ENCODE measurements at places on chromosomes 6 and 20.

DNA sequence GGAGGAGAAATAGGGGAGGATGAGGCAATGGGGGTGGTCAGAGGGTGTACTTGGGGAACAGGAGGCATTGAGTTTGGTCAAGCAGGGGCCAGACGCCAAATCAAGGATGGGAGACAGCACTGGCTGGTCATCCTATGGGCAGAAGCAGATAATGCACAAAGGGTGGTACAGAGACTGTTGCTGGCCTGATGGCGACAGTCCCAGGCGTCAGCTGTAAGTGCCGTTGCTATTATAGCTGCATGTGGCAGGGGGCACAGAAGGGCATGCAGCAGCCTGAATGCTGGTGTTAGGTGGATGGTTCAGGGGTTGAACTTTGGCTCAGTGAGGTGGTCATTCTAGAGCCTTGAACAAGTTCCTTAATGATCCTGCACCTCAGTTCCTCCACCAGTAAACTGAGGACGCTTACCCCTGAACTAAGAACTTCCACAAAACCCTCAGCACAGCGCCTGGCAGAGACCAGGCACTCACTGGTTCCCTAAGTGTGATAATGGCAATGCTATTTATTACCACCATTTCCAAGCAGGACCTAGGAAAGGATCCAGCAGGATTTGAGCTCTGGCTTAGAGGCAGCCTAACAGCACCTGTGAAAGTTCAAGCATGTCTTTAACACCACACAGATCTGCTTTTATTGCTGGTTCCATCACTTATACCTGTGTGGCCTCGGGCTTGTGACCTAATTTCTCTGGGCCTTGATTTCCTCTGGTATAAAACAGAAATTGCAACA, 162.7 kb downstream of the INSM1 start:
- no peak for DNase-seq

DNA sequence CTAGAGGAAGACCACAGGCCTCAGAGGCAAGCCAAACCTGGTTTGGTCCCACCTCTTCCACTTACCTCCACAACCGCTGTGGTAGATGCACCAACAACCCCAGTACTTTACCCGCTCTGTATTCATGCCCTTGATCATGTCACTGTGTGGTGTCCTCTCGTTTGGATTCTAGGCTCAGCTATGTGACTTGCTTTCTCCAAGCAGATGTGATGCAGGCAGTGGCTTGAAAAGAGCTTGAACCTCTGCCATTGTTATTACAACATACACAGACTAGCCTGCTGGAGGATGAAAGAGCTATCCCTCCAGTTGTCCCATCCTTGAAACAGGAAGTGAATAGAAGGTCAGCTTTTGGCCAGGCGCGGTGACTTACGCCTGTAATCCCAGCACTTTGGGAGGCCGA, 147.7 kb downstream of the ZNF217 start:
- no peak for DNase-seq

DNA sequence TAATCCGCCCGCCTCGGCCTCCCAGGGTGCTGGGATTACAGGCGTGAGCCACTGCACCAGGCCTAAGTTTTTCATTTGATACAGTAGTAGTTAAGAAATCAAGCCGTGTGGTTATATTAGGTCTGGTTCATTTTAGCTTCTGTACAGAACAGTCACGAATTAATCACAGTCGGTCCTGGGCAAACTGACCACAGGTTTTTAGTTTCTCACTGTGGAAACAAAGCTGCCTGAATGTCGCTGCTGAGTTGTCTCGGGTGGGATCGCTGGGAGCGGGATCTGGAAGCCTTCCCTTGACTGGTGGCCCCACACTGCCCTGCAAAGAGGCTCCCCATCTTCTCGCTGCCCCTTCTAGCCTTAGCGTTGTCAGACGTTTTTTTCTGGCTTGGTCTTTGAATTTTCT, 18.6 kb downstream of the UCKL1 start:
- no peak for DNase-seq

DNA sequence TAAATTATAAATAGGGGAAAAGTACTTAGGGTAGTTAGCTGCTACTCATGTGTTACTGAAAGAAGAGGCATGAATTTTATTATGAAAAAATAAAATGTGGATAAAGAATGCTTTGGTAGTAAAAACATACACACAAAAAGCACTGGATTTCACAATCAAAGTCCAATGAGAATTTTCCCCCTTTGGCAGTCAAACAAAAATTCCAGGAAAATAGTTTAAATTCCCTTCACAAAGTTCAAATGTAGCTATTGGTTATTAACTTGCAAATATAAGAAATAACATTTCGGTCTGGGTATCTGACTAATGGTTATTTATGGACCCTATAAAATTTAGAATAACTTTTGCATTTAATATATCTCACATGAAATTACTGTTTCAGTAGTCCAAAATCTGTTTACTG, 210.4 kb downstream of the FOXC1 start:
- DNase-seq, result no peak

GRCh38 chr20:23508449-23509229, 17.7 kb downstream of the CST8 start:
- DNase-seq, result no peak

DNA sequence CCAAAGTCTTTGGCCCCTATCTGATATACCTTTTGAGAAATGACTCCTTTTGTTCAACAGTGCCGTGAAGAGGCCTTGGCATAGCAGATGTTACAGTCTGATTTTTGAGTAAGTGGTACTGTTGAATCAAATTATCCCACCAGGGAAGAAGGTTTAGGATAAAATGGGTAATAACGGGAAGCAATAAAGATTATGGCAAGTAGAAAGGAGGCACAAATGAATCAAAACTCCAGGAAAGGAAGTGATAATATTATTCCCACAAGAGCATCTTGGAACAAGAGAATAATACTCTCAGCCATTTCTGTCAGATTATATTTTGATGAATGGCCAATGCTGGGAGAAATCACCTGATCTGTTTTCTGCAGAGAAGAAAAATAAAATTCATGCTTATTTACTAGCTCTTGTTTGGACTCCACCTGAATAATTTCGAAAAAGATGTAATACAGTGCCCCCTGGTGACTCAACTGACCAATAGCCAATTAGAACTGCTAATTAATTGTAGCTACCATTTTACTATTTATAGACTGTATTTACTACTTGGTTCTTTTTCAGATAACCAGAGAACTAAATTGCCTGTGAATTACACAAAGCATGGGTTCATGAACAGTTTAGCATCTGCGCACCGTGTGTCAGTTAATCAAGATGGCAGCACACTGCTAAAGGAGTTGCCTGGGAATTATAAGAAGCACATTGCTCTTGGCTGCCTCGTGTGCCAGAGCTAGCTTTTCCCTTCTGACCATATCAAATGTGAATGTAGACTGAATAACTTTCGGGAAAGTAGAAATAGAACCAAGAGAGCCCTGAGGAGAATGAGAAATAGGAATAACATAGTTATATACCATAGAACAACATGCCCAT, 78.5 kb upstream of the TRDN start:
- no peak for DNase-seq

- no peak for DNase-seq
These were observed 73.0 kb upstream of the NHSL1 start for GRCh38 chr6:138572167-138572875.

GRCh38 chr20:50646483-50646996, 44.8 kb downstream of the RIPOR3 start:
- DNase-seq, result no peak

- no peak for DNase-seq
These were observed 188.7 kb downstream of the CDC5L start for GRCh38 chr6:44576132-44576631.

- DNase-seq, result no peak
These were observed 54.1 kb upstream of the NT5E start for GRCh38 chr6:85395746-85396145.

- DNase-seq, result no peak
These were observed 83.2 kb upstream of the EYA2 start for GRCh38 chr20:46811224-46812084.

- no peak for DNase-seq
These were observed 3.5 kb upstream of the ACAT2 start for GRCh38 chr6:159758031-159759001.

GRCh38 chr6:72245565-72245964, 359.2 kb downstream of the RIMS1 start:
- no peak for DNase-seq

DNA sequence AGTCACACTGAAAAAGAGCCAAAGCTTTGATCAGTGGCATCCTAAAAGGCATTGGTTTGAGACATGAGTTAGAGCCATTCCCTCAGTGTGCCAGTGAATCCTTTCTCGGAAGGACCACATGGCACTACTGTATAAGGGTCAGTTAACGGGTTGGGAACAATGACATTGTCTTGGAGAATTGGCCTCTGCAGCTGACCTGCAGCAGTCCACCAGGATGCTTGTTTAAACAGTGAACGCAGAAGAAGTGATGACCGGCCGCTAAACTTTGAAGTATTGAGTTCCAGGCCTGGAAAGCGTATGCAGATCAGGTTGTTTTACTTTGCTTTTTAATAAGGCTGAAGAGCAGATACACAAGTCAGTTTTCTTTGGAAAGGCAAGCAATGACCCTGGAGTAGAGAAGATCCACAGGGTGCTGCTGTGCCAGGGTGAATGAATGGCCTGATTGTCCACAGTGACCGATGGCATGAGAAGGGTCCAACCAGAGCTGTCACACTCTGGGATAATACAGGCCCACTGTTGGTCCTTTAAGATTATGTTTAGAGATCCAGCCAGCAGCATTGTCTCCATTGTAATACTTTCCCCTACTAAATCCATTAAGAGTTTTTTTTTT, 57.8 kb downstream of the GMPR start:
- no peak for DNase-seq

GRCh38 chr6:136189104-136189503, 61.0 kb downstream of the MTFR2 start:
- DNase-seq, result no peak

GRCh38 chr6:3664625-3665041, 86.9 kb downstream of the PXDC1 start:
- no peak for DNase-seq

- DNase-seq, result no peak
These were observed 134.9 kb downstream of the BCAS1 start for GRCh38 chr20:53935344-53936084.

DNA sequence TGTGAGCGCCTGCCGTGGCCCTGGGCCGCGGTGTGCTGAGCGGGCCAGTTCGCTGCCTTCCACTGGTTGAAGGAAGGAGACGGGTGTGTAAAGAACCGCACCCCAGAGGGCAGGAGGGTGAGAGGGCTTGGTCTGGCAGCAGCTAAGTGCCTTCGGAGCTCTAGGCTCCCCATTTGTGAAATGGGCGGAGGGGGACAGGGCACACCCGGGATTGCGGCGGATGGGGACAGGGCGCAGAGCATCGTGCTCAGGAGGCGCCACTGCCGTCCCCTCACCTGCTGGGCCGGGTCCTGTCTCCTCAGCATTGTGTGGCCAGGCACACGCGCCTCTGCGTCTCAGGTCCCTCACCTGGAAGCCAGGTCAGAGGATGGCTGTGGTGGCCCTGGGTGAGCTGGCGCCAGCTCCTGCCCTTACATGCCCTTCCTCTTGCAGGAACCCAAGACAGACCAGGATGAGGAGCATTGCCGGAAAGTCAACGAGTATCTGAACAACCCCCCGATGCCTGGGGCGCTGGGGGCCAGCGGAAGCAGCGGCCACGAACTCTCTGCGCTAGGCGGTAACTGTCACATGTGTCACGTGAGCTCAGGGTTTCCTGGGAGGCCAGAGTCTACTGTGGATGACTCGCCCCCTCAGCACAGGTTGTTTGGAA, 3.1 kb downstream of the ADRM1 start:
- no peak for DNase-seq

- no peak for DNase-seq
These were observed 631 bp upstream of the PABPC1L start for GRCh38 chr20:44908987-44909871.

GRCh38 chr6:33983109-33983716, 162.7 kb downstream of the GRM4 start:
- DNase-seq, result no peak

- DNase-seq, result no peak
These were observed 187.5 kb downstream of the BACH2 start for GRCh38 chr6:90109141-90109540.

DNA sequence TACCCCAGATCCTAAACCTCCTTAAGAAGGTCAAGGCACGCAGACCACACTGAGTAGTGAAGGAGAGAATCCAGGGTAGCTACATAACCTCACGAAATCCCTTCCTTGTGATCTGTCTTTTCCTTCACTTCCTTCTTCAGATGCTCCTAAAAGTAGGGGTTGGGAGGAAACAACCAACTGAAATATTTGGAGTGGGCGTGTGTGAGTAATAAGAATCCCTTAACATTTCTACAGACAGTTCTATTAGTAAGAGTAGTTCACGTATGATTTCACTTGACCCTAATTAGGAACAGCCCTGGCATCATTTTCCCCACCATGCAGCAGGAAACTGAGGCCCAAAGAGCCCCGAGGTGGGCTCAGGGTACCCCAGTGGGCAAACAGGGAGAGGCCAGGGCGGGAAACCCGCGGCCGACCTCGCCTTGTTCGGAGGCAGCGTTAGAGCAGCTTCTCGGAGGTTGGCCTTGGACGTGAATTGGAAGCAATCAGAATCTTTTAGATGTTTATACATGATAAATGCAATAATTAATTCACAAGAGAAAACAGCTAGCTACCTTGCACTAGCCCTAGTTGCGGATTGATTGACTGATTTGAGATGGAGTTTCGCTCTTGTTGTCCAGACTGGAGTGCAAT, 859 bp upstream of the RAE1 start:
- DNase-seq, result no peak

DNA sequence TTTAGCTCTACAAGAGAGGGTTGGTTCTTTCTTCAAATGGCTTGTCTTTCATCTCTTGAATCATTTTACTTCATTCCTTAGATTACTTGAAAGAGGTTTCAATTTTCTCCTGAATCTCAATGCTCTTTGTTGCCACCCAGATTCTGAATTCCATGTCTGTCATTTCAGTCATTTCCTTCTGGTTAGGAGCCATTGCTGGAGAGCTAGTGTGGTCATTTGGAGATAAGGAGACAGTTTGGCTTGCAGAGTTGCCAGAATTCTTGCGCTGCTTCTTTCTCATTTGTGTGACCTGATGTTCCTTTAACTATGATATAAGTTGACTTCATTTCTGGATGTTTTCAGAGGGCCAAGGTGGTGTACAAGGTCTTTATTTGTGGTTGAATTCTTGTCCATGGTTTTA, 157.8 kb downstream of the SLC22A3 start:
- no peak for DNase-seq

DNA sequence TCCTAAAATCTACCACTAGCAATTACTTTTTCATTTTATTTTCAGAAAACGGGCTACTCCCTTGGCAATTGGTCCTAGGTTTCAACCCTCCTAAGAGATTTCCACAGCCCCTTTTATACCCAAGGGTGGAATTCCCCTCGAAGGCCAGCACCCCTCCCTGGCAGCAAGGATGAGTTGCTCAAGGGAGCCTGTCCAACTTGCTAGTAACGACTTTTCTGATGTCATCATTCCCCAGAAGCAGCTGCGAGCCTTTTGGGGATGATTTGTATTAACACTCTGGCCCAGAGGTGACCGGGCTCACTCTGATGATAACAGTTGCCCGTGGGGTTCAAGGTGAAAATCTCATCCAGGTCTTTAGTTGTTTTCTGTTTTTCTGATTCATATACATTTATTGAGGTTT, 30.7 kb upstream of the NAA20 start:
- DNase-seq, result no peak

Measured in stimulated activated CD8-positive, alpha-beta memory T cell treated with anti-CD3 and anti-CD28 coated beads, Interleukin-4, amount 100 ng/mL, for 1 hour (primary cell).